Stimulated activated CD4-positive, alpha-beta T cell treated with anti-CD3 and anti-CD28 coated beads, TNF-alpha, amount 100 ng/mL, for 24 hours (primary cell): ENCODE measurements at places on chromosomes 12 and 14.

DNA sequence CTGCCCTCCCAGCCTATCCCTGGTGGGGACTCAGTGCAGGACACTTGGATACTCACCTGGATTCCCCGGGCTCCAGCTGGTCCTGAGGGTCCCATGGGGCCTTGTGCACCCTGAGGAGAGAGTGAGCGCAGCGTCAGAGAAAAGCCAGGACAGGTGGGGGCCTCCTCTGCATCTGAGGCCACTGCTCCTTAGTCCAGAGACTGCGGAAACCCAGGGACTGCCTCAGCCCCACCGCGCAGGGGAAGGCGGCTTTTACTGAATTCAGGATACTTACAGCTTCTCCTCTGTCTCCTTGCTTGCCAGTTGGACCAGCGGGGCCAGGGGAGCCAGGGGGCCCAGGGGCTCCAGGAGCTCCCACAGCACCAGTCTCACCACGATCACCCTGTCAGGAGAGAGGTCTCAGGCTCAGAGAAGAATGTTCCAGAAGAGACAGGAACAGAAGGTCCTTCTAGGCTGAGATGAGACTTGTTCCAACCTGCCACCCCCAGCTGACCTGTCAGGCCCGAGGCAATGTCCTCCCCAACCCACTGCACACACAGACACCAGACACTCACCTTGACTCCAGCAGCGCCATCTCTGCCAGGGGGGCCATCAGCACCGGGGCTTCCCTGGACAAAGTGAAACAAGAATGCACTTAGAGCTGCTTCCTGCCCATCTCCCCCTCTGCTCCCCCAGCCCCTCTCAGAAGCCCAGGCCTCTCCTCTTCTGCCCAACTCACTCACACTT is 13.8 kb downstream of the TMEM106C start:
- DNase-seq, result no peak

DNA sequence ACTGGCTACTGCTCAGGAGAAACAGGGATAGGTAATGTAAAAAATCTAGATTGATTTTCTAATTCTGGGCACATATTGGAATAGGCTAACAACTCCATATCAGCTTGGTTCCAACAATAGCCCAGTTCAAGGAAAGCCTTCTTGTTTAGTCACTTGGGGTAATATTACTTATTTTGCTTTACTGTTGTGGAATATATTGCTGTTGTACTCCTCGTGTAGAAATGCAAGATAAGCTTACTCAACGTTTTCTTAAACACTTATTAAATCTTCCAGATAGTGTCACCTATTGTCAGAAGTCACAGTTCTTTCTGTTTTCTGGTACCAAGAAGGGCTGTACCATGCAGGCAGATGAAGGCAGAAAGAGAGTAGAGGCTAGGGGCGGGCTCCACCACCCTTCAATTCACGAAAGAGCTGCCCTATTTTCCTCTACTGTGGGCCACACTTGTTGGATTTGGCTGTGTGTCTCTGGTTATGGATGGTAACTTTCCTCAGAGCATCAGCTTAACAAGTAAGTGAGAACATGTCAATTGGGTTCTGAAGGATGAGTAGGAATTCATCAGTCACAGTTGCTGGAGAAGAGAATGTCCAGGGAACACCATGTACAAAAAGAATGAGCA is 38.0 kb downstream of the CLMN start:
- no peak for DNase-seq

DNA sequence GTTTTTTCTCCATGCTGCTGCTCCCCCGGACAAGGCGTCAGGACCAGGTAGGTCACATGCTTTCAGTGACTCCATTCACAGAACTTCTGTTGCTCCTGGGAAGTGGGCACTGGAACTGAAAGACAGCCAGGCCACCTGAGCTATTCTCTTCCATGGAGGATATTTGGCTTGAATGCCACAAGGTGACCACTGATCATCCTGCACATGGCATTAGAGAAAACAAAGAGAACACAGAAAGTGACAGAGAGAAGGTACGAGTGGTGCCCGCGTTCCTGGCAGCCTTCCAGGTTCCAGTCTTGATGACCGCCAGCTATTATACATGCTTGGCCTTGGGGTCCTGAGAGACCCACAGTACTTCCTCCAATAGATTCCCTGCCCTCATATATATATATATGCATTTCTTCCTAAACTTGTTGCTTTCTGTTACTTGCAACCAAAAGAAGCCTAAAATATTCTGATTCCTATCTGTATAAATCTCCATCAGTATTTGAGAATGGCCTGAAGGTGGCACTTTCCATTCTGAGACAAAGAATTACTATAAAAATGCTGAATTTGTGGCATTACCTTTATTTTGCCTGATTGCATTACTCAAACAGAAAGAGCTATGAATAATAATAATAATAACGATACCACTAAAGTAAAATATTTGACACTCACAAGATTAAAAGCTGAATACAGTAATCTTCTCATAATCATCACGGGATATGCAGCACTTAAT is 174.9 kb downstream of the FOXN3 start:
- no peak for DNase-seq

- DNase-seq, result no peak
Measured at GRCh38 chr14:35304812-35305462, 12.8 kb downstream of the PSMA6 start.

GRCh38 chr12:101407049-101407435 is 530 bp downstream of the ARL1 start:
- DNase-seq, result peak; percentile 3

- no peak for DNase-seq
Measured at GRCh38 chr12:68623059-68623458, 12.4 kb downstream of the RAP1B start.

- DNase-seq, result no peak
Measured at GRCh38 chr14:39722547-39723273, 290.5 kb upstream of the FBXO33 start.

DNA sequence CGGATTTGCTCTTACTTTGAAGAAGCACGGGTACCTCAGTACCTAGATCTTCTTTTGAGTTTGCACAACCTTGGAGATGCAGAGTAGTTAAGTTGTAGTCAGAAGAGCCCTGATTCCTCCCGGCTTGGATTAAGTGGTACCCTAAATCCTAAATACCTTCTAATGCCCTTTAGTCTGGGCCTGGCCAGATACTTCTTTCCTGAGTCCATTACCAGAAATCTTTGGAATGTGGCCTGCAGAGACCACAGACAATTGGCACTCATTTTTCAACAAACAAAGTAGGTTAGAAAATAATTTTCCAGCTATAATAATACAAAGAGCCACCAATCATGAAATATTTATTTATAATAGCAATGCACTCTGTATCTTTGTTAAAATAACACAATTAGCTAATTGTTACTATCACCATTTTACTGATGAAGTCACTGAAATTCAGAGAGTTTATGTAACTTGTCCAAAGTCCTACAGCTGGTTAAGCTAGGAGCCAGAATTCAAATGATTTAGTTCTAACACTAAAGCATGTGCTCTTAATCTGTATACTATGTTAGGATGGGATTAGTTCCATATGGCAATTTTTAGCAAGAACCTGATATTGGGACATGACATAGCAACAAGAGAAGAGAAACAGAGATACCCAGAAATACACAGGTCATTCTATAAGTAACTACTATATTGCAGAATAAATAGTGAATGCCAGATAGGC is 132.1 kb upstream of the PDZRN4 start:
- DNase-seq, result no peak

- peak; percentile 56 for DNase-seq
Measured at GRCh38 chr12:57280211-57281062, 29.4 kb upstream of the STAC3 start.

DNA sequence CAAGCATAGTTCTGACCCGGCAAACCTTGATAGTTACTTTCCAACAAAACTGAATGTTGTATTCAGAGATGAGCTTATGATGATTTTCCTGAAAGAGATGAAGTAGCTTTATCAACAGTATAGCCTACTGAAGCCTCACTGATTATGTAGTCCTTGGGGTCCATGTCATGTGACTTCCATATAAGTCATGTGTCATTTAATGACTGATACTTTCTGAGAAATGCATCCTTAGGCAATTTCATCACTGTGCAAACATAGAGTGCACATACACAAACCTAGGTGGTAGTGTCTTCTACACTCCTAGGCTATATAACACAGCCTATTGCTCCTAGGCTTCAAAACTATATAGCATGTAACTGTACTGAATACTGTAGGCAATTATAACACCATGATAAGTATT is 28.5 kb upstream of the TUBA1C start:
- DNase-seq, result no peak

GRCh38 chr12:22238211-22238610 is 96.3 kb downstream of the ST8SIA1 start:
- no peak for DNase-seq
